ENCODE measurements at places on chromosomes 4 and X.

DNA sequence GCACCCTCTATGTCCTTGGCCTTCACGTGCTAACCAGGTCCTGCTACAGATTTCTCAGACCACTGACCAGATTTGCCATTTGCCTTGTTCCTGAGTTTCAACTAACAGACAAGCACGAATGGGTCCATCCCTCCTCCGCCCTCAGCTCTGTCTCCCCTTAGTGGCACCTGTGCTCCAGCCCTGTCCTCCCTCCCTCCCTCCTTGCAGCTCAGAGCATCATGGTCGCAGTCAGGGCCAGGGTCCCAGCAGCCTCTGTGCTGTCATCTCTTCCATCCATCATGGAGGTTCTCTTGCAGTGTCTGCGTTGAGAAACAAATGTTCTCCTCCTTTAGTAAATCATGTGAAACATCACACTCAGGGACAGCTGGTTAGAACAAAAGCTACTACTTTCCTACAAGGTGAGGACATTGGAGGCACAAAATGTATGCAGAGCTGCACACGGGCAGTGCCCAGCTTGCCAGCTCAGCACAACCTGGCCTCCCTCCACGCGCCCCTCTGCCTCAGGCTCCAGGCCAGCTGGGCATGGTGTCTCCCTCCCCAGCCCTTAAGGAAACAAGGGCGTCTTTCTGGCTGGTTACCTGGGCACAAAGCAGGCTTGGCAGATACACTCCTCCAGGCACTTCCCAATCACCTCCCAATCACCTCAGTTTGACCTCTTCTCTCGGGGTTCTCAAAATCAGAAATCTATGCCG is 79.5 kb upstream of the ATP6AP2 start:
- DNase-seq: no peak

DNA sequence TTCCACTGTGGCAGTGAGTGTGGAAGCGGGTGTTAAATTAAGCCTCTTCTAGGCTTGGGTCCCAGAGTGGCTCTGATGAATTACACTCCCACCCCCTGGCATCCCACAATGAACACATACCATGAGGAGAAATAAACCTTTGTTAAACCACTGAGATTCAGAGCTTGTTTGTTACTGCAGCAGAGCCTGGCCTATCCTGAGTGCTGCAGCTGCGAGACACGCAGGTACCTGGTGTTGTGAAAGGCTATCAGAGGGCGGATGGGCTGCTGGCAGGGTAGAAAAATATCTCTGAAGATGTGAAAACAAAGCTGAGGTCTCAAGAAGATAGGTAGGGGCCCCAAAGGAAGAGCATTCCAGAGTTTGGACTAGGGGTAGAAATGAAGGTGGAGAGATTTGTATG is 138.4 kb upstream of the STX18 start:
- DNase-seq: no peak

DNA sequence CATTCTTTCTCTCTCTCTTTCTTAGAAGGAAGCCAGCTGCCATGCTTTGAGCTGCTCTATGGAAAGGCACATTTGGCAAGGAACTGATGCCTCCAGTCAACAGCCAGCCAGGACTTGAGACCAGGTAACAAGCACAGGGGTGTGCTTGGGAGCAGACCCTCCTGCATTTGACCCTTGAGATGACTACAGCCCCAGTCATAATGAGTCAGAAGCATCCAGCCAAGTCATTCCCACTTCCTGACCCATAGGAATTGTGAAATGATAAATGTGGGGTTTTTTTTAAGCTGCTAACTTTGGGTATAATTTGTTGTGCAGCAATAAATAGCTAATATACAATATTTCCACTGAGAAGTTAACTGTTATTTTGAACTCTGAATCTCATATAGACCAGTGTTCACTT is 446.9 kb downstream of the GRXCR1 start:
- DNase-seq: no peak

DNA sequence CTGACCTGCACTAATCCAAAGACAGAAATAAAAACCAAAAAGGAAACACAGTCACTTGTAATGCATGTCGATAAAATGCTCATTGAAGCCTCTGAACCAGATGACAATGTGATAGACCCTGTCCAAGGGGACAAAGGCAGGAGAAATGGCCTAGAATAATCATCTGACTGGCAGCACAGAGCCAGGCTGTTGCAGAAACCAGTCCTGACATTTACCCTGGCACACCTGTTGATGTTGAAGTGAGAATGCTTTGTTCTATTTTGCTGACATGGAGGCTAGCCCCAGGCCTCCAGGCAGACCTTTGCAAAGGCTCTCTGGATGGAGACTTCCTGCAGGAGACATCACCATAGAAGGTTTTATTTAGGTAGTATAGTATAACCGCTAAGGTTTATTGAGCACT is 41.0 kb downstream of the TFDP3 start:
- DNase-seq: no peak

DNA sequence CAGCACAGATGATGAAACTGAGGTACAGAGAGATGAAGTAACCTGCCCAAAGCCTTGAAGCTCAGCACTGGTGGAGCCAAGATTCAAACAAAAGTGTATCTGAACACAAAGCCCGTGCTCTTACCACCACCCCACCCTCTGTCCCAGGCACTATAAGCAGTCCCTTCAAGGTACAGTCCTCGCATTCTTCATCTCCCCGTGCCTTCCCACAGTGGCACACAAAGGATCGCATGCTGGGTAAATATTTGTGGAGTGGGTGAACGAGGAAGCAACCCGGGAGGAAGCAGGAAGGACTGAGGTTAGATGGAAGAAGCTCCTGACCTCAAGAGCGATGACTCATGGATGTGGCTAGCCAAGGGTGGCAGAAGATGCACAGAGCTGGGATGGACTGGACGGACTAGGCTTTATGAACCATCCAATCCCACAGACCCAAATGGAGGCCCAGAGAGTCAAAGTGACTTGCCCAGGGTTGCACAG is 18.4 kb downstream of the IQSEC2 start:
- no peak for DNase-seq

DNA sequence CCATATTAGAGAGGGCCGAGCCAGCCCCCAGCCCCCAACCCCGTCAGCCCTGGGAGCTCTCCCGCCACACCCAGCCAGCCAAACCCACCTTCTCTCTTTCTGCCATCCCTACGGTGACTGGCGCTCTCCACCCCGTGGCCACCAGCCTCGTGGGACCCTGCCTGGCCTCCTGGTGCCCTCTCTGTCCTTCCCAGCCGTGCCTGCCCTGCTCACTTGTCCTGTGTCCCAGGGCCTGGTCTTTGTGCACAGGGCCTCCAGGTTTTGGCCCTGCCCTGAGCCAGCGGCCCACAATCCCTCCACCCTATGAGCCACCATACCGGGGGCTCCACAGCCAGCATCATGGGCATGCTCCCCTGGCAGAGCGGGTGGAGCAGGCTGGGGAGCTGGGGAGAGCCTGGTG is 77.4 kb downstream of the ABLIM2 start:
- peak; percentile 16 for DNase-seq

DNA sequence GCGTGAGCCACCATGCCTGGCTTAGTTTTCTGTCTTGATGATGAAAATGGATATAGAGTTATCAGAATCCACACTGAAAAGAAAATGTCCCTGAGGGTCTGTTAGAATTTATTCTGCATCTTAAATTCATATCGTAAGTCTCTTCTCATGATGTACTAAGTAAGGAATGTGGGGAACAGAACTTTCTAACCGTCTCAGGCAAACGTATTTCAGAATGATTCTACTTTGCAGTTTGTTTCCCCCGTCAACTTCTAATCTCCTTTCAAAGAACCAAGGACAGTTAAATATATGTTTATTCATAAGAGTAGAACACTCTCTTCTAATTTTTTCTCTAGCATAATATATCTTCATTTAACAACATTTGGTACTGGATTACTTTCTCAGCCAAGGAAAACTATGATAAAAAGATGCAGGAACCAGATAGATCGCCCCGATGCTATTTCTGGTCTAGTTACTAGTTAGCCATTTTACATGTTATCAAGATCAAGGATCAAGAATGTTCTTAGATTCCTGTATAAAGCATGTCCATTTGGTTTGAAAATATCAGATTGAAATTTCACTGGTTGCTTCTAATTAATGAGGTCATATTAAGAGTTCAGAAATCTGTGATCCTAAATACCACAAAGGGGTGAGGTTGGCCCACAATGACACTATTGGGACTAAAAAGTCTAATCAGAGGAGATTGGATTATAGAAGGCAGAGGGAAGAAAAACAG is 49.5 kb downstream of the METTL14 start:
- DNase-seq: no peak

- DNase-seq: no peak
Measured at GRCh38 chr4:181711387-181711786, 531.8 kb upstream of the TENM3 start.

DNA sequence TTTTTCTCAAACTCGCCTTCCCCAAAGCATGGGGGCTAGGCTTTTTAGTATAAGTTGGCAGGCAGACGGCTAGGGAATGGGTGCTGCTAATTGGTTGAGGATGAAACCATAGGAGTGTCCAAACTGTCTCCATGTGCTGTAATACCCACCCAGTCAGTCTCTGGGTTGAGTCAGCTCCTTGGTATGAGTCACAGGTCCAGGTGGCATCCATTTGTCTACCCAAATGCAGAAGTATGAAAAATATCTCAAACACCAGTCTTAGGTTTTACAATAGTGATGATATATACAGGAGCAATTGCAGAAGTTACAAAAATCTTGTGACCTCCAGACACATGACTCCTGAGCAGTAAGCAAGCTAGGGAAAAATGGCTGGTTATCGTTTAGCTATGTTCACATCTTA is 27.4 kb upstream of the CCSER1 start:
- no peak for DNase-seq

GRCh38 chr4:29619168-29619567 is 1101.0 kb upstream of the PCDH7 start:
- DNase-seq: no peak

GRCh38 chrX:48482526-48482925 is 6.5 kb downstream of the FTSJ1 start:
- no peak for DNase-seq

DNA sequence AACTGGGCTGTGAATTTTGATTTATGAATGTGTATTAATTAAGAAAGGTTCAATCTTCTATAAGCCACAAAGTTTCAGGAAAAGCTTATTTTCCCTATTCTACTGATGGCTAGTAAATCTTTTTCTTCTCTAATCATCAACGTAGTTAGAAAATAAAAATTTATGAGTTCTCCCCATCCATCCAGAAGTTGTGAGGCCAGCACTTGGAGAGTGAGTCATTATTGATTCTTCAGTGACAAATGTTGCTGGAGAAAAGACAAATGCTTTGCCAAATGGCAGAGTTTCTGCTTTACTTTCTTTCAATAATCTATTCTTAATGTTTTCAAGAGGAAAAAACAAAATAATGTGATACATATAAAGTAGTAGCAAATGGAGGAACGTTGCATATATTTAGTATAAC is 11.3 kb upstream of the GRXCR1 start:
- no peak for DNase-seq

DNA sequence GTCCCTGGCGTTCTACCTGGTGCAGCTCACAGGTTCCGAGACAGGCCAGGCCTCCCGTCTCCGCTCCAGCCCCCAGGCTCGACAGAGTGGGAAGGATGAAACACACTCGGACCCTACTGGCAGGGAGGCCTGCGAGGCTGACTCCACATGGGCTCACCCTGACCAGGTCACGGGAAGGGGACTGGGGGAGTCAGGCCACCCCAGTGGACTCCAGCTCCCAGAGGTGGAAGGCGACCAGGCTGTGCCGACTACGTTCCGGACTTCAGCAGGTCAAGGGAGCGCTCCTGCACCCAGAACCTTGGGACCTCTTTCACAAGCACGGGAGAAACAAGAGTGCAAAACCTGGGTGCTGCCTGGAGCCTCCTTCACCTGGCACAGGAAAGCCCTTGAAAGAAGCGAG is 4.6 kb upstream of the IRAK1 start:
- DNase-seq: no peak

DNA sequence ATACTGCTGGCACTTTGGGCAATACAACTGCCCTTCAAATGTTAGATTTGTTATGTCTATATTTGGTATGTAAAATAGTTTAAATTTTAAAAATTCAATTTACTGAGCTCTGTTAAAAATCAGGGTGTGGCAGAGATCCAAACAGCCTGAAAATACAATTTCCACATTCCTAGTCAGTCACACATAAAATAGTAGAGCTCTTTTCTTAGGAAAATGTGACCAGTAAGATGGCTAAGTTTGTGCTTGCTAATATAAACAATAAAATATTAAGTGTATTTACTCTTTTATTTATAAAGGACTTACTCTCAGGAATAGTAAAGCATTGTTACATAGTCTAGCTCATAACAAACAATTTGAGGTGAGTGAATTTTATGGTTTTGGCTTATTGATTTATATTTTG is 200.2 kb downstream of the DKK2 start:
- no peak for DNase-seq

- no peak for DNase-seq
Measured at GRCh38 chr4:4672402-4672801, 130.6 kb upstream of the STX18 start.

DNA sequence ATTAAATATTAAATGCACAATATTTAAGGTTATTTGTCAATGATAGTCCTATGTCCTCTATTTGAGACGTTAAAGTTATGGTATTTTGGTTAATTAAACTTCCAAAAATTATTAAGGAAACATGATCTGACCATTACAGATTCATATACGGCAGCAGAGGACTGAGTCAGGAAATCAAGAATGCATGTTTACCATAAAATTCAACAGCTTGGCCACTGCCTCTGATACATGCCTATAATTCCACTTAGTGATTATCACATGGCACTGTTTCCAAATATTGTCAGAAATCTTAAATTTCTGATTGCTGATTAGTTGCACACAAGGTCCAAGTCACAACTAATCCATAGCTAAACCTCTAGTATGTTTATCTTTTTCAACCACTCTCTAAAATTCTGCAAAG is 232.2 kb upstream of the UGT8 start:
- DNase-seq: no peak

DNA sequence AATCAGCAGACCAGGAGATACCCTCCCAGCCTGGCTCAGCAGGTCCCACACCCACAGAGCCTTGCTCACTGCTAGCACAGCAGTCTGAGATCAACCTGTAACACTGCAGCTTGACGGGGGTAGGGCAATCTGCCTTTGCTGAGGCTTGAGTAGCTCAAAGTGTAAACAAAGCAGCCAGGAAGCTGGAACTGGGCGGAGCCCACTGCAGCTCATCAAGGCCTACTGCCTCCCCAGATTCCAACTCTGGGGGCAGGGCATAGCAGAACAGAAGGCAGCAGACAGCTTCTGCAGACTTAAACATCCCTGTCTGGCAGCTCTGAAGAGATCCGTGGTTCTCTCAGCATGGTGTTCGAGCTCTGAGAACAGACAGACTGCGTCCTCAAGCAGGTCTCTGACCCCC is 15.1 kb upstream of the GABRA2 start:
- DNase-seq: no peak

DNA sequence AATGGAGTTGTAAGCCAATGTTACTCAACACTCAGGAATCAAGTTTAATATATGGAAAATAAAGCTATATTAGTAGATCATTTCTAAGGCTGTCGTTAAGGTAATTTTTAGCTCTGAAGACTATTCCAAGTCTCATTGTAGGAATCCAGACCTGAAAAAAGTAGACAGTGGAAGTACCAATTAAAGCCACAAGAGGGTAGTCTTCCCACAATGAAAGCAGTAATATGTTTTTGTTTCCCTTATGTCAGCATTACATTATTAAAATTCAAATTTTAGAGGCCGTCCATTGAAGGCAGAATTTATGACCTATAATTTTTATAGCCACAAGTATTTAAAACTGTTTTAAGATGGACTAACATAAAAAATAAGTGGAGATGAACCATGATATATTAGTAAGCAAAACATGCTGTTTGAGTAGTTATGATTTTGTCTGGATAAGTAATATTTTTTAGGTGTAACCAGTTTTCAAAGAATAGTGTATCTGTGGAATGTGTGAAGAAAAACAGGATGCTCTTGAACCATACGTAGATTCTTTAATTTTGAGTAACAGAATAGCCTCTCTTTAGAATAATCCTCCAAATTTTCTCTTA is 372.6 kb upstream of the TECRL start:
- DNase-seq: no peak

GRCh38 chr4:139007640-139008039 is 7.9 kb upstream of the NOCT start:
- DNase-seq: no peak

All from left hindlimb (tissue), 1 donor.